Tibial artery (tissue), 4 donors: ENCODE measurements at places on chromosomes 7 and 10.
A peak's percentile ranks its signal among the peaks of the same experiment; 100 is the strongest.

DNA sequence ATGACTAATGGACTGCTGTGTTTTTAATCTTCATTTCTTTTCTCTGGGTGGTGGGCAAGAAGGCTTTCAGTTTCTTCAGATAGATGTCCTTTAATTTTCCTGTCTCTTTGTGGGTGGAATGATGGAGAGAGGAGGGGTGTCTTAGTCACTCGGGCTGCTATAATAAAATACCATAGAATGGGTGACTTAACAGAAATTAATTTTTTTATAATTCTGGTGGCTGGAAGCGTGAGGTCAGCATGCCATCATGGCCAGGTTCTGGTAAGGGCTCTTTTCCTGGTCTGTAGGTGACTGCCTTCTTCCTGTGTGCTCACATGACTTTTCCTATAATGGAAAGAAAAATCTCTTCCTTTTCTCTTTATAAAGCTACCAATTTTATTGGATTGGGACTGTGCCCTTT is 6.3 kb downstream of the RSBN1L start:
- H3K4me1 ChIP-seq: no peaks in the 10 kb centered on the region
- peaks cover 6% of the 10 kb centered on the region for H3K36me3 ChIP-seq
- no peaks in the 10 kb centered on the region for H3K27me3 ChIP-seq
- DNase-seq: no peak
- no peak overlapping the region for H3K4me3 ChIP-seq
- no peak overlapping the region for H3K27ac ChIP-seq

- DNase-seq: no peak
- peaks cover 17% of the 10 kb centered on the region for H3K36me3 ChIP-seq
- no peaks in the 10 kb centered on the region for H3K27me3 ChIP-seq
- H3K4me3 ChIP-seq: peak overlapping the region; percentile 67
- peaks cover 45% of the 10 kb centered on the region for H3K4me1 ChIP-seq
Observed at GRCh38 chr10:33332183-33333065, 2.0 kb downstream of the NRP1 start.

- H3K27ac ChIP-seq: no peak overlapping the region
- no peaks in the 10 kb centered on the region for H3K36me3 ChIP-seq
- H3K27me3 ChIP-seq: peaks cover 3% of the 10 kb centered on the region
- H3K4me3 ChIP-seq: no peak overlapping the region
Observed at GRCh38 chr10:14995964-14996565, 36.9 kb downstream of the MEIG1 start.

GRCh38 chr10:72085864-72086465 is 2.4 kb downstream of the SPOCK2 start:
- peaks cover 36% of the 10 kb centered on the region for H3K27me3 ChIP-seq
- H3K27ac ChIP-seq: no peak overlapping the region
- H3K4me3 ChIP-seq: no peak overlapping the region

DNA sequence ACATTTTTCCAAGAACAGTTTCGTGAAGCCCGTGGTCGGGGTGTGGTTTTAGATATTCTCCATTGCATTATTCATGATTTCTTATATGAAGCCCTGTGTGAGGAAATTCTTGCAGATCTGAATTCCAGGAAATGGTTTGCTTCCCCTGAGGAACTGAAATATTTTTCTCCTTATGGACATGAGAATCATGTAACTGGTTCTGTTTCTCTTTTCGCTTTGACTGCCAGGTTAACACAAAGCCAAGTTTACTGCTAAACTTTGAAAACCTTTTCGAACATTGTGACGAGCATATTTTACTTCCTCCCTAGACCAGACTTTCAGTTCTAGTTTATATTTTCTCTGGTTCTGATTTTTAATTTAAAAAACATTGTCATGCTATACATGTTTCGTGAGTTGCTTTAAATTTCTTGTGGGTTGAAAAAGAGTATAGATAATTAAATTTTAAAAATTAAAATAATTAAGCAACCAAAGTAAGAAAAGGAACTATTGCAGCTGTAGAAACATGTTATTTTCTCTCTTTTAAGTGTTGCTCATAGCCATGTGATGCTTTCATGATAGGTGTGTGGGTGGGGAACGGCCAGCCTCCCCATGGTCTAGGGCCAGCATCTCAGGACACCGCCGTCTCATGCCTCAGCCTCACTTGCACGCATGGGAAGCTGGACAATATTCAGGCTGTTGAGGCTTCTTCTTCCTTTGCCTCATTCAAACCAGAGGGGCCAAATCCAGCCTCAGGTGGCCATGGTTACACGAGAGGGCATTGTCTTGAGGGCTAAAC is 97.1 kb downstream of the CREB5 start:
- no peaks in the 10 kb centered on the region for H3K27me3 ChIP-seq
- H3K27ac ChIP-seq: no peak overlapping the region
- no peak overlapping the region for H3K4me3 ChIP-seq
- no peaks in the 10 kb centered on the region for H3K36me3 ChIP-seq
- no peaks in the 10 kb centered on the region for H3K4me1 ChIP-seq

- peaks cover 48% of the 10 kb centered on the region for H3K4me1 ChIP-seq
- H3K4me3 ChIP-seq: no peak overlapping the region
- no peak for DNase-seq
- peak overlapping the region; percentile 56 for H3K27ac ChIP-seq
Observed at GRCh38 chr7:25809441-25809840, 342.6 kb upstream of the NFE2L3 start.

DNA sequence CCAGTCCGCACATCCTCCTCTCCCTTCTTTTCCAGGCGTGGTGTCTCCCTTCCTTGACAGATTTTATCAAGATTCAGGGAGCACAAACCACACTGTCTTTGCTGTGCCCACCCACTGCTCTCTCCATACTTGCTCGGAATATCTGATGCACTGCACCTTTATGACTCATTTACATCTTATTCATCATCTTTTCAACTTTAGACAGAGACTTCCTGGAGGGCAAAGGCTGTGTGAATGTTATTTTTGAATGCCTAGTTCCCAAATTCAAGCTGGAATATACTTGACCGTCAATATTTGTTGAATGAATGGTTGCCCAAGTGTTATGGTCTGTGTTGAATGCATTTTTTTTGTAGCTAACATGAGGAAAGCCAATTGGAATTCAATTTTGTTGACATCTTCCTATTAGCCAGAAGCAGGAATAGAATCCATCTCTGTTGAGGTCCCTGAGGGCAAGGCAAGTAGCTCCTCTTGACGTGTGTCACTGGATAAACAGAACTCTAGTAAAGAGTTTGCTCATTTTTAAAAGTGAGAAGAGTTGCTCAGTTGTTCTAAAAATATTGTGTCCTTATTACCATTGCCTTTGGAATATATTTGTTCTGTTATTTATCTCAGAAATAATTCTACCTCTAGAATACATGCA is 95.0 kb downstream of the KLF6 start:
- no peak for DNase-seq
- H3K4me1 ChIP-seq: no peaks in the 10 kb centered on the region
- no peak overlapping the region for H3K27ac ChIP-seq

DNA sequence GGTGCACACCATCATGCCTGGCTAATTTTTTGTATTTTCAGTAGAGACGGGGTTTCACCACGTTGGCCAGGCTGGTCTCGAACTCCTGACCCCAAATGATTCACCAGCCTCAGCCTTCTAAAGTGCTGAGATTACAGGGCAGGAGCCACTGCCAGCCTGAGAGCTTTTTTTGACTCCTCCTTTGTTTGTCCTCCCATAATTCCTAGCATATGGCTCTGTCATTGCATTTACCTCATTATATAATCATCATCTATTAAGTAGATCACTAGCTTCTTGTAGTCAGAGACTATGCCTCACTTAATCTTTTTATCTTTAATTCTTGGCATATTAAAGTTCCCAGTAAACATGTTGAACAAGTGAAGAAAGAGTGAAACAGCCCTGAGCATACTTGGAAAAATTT is 82.1 kb downstream of the CPEB3 start:
- no peaks in the 10 kb centered on the region for H3K27me3 ChIP-seq
- H3K27ac ChIP-seq: peak overlapping the region; percentile 36
- H3K36me3 ChIP-seq: no peaks in the 10 kb centered on the region
- no peak overlapping the region for H3K4me3 ChIP-seq

- DNase-seq: no peak
- H3K27ac ChIP-seq: no peak overlapping the region
- no peaks in the 10 kb centered on the region for H3K4me1 ChIP-seq
- no peaks in the 10 kb centered on the region for H3K36me3 ChIP-seq
- H3K27me3 ChIP-seq: no peaks in the 10 kb centered on the region
Observed at GRCh38 chr10:11539191-11539868, 72.1 kb downstream of the USP6NL start.

DNA sequence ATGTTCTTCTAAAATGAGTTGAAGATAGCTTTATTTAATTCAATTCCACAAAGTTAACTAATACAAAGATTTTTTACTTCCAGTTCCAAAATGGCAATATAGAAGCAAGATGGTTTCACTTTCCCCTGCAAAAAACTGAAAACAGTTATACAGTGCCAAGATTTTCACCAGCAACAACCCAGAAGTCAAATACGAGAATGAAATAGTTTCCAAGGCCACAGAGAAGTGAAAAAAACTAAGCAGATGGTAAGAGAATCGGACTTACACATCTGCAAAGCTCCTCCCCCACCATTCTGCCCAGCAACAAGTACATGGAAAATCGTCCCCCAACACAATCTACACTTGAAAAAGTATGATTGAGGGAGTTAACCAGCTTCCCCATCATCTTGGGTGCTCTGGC is 30.3 kb upstream of the KEL start:
- no peak for DNase-seq
- no peaks in the 10 kb centered on the region for H3K4me1 ChIP-seq
- H3K4me3 ChIP-seq: no peak overlapping the region
- H3K27ac ChIP-seq: no peak overlapping the region
- H3K36me3 ChIP-seq: no peaks in the 10 kb centered on the region
- peaks cover 3% of the 10 kb centered on the region for H3K27me3 ChIP-seq

- DNase-seq: no peak
- peaks cover 24% of the 10 kb centered on the region for H3K4me1 ChIP-seq
- H3K27ac ChIP-seq: peak overlapping the region; percentile 62
- H3K27me3 ChIP-seq: no peaks in the 10 kb centered on the region
- H3K4me3 ChIP-seq: peak overlapping the region; percentile 33
Observed at GRCh38 chr10:69088801-69089501, 1.0 kb downstream of the SRGN start.

- H3K4me1 ChIP-seq: no peaks in the 10 kb centered on the region
- DNase-seq: no peak
- H3K27ac ChIP-seq: no peak overlapping the region
Observed at GRCh38 chr7:51645702-51646298, 329.2 kb upstream of the COBL start.

DNA sequence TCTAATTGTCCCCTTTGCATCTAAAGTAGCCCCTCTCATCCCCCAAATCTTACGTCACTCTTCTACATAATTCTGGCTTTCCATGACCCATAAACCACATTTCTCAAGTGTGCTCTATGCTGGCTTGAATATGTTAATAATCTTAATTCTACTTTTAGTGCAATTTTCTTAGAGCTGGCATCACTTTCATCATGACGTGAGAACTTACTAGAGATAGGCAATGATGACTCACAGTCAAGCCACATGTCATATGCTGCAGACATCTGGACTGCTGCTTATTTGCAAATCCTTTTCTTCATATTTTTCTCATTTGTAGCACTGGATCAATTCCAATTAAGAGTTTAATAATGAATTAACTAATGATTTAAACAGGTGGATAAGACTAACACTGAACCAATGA is 260.7 kb upstream of the PRKCQ start:
- DNase-seq: no peak
- no peaks in the 10 kb centered on the region for H3K27me3 ChIP-seq
- no peak overlapping the region for H3K27ac ChIP-seq
- no peak overlapping the region for H3K4me3 ChIP-seq
- no peaks in the 10 kb centered on the region for H3K4me1 ChIP-seq

GRCh38 chr10:71211053-71211452 is 1.3 kb upstream of the UNC5B start:
- peak; percentile 51 for DNase-seq
- no peaks in the 10 kb centered on the region for H3K36me3 ChIP-seq
- no peak overlapping the region for H3K4me3 ChIP-seq
- no peak overlapping the region for H3K27ac ChIP-seq

DNA sequence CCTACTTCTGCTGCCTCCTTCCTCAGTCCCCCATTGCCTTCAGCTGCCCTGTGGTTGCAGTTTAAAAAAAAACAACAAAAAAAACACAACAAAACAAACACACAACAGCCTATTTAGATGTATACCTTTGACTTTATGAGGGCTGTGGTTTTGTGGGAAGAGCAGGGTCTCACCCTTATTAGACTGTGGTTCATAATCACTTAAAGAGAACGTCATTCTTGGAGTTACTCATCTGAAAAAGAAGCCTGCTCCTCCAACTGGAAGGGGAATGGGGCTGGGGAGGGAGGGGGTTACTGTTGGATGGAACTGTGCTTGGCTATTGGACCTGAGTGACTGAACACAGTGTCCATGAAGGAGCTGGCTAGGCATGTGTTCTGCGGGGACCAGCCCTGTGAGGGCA is 48.1 kb downstream of the SDK1 start:
- no peak overlapping the region for H3K27ac ChIP-seq
- H3K27me3 ChIP-seq: no peaks in the 10 kb centered on the region
- H3K36me3 ChIP-seq: no peaks in the 10 kb centered on the region

GRCh38 chr10:91566115-91566514 is 66.8 kb downstream of the PPP1R3C start:
- DNase-seq: no peak
- H3K36me3 ChIP-seq: no peaks in the 10 kb centered on the region
- H3K4me3 ChIP-seq: no peak overlapping the region
- peaks cover 20% of the 10 kb centered on the region for H3K4me1 ChIP-seq
